Fibroblast of skin of right biceps (primary cell): ENCODE measurements at places on chromosomes 2 and 18.

DNA sequence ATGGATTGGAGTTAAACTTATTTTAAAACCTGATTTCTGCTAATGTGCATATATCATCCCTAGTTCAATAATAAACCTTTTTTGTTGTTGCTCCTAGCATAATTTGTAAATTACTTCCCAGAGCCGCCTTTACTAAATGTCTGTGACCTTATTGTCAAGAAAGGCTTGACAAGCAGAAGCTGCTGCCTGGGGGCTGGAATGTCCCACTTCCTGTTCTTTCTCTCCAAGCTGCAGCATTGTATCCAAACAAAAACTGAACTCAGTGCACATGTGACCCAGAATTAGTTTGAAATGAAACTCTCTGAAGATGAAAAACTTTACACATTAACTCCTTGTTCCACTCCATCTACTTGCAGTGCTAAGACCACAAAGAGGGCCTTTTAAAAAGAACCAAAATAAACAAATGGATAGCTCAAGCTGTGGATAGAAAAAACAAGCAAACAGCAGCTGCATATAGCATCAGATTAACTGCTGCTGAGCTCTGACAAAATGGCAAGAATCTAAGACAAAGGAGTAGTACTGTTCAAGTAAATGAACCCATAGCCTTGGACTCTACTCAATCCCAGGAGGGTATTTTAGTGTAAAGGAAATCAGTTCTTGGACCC, 99.8 kb upstream of the NEUROD1 start:
- no peak for DNase-seq

DNA sequence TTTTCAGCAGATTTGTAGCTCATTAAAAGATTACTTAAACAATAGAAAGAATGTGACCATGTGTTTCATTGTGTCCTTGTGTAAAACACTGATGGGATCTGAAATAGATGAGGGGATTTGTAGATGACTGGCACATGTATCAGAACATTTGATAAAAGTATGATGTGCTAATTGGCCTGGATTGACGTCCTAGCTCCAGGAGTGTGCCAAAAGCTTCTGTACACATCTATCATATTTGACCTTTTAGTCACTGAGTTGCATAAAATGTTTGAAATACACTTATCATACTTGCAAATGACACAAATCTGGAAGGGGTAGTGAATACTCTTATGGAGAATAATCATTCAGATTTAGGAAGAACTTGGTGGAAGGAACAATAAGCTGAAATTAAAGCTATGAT, 778.5 kb downstream of the ERBB4 start:
- no peak for DNase-seq

- DNase-seq: peak; percentile 22
Measured at GRCh38 chr2:24620936-24621335, 129.9 kb downstream of the NCOA1 start.

- no peak for DNase-seq
Measured at GRCh38 chr2:60355849-60356261, 197.6 kb downstream of the BCL11A start.

DNA sequence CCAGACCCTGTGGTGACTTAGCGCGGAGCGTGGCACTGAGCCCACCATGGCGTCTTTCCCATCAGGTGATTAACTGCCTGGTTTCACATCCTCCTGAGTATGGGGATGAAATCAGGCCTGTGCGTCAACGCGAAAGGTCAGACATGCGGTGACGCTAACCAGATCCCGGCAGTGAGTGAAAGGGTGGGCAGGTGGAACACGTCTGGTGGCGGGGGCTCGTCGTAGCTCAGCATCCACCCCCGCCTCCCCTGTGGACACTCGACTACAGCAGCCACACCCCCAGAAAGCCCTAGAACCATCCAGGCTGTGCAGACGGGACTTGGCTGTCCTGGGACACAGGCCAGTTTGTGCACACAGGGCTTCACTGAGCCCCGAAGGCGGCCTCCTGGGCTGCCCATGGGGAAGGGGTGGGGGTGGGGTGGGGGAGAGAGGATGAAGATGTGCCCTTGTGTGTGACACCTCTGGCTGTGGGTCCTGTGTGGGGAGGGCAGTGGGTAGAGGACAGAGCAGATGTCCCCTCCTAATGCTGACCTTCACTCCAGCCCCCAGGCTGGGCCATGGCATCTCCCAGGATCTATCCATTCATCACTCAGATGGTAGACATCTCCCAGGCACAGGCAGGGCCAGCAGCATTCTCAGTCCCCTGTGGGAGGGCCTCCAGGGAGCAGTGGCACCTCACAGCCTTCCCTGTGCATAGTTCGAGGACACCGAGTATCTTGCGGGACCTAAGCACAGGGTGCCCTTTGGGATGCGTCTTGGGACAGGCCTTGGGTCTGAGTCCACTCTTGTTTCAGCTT, 27.5 kb downstream of the RAMP1 start:
- peak; percentile 46 for DNase-seq

DNA sequence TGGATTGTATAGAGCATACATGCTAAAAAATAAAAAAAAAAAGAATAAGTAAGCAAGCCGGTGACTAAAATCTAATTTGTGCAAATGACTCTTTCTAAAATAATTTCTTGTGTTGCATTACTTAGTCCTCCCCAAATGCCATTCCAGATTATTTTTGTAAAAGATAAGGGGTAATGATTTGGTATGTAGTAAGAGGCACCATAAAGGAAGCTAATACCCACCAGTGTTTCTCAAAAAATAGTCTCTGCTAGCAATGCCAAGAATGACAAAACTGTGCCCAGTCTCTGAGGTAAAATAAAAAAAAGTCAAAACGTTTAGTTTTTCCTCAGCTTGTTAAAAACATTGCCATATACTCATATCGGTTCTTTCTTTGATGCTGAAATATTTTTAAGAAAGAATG, 2.7 kb downstream of the METTL5 start:
- DNase-seq: no peak

- peak; percentile 52 for DNase-seq
Measured at GRCh38 chr2:102615620-102616436, 3.5 kb upstream of the SLC9A2 start.
